Testis (tissue), 5 donors: ENCODE measurements at places on chromosomes 3 and 15. TPM values are rescaled to one million over a fixed set of nuclear protein-coding genes. Genes with fewer than 3 reads are reported as not detected.
A peak's percentile ranks its signal among the peaks of the same experiment; 100 is the strongest.

GRCh38 chr3:37772773-37773354 is 88.8 kb upstream of the CTDSPL start:
- no peaks in the 10 kb centered on the region for H3K36me3 ChIP-seq
- no peak overlapping the region for H3K4me3 ChIP-seq
- H3K27me3 ChIP-seq: no peaks in the 10 kb centered on the region
- peaks cover 42% of the 10 kb centered on the region for H3K4me1 ChIP-seq
- DNase-seq: no peak
- H3K27ac ChIP-seq: peak overlapping the region; percentile 88

Gene CCDC51
- polyA plus RNA-seq: 16.0 TPM

DNA sequence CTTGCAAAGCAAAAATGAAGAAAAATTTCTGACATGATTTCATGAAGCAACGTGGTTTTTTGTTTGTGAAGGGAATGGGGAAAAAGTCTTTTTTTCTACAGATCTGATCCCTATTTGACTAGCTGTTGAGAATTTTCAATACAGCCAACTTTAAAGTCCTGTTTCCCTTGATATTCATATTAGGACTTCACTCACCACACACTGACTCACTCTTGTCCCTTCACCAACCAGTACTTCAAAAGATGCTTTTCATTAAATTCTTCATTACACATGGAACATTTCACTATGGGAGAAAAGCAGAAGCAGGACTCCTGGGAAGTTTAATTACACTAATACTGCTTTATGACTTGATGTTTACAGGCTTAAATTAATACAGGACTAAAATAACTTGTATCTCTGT is 16.6 kb downstream of the TRANK1 start:
- no peaks in the 10 kb centered on the region for H3K27me3 ChIP-seq
- peaks cover 8% of the 10 kb centered on the region for H3K4me1 ChIP-seq
- H3K4me3 ChIP-seq: no peak overlapping the region
- no peak for DNase-seq
- no peak overlapping the region for H3K27ac ChIP-seq
- H3K36me3 ChIP-seq: no peaks in the 10 kb centered on the region

DNA sequence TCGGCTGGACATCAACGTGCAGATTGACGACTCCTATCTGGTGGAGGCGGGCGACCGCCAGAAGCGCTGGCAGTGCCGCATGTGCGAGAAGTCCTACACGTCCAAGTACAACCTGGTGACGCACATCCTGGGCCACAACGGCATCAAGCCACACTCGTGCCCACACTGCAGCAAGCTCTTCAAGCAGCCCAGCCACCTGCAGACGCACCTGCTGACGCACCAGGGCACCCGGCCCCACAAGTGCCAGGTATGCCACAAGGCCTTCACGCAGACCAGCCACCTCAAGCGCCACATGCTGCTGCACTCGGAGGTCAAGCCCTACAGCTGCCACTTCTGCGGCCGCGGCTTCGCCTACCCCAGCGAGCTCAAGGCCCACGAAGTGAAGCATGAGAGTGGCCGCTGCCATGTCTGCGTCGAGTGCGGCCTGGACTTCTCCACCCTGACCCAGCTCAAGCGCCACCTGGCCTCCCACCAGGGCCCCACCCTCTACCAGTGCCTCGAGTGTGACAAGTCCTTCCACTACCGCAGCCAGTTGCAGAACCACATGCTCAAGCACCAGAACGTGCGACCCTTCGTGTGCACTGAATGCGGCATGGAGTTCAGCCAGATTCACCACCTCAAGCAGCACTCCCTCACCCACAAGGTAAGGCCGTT is 34.2 kb downstream of the IDH2 start:
- peaks cover 8% of the 10 kb centered on the region for H3K4me1 ChIP-seq
- no peak overlapping the region for H3K27ac ChIP-seq
- H3K4me3 ChIP-seq: no peak overlapping the region
- no peaks in the 10 kb centered on the region for H3K27me3 ChIP-seq
- no peaks in the 10 kb centered on the region for H3K36me3 ChIP-seq

Gene NRROS
- 5.5 TPM for polyA plus RNA-seq

- peak; percentile 85 for DNase-seq
- H3K27ac ChIP-seq: peak within 1 kb of the TSS; percentile 16
- H3K4me3 ChIP-seq: peak within 1 kb of the TSS; percentile 70
- H3K4me1 ChIP-seq: peaks cover 17% of the 10 kb centered on the region
Measured at GRCh38 chr15:41493205-41493901, at the start of gene ITPKA. TSS of gene ITPKA (plus strand) at chr15:41493874. CDS start at chr15:41493928, 54 bp downstream.

DNA sequence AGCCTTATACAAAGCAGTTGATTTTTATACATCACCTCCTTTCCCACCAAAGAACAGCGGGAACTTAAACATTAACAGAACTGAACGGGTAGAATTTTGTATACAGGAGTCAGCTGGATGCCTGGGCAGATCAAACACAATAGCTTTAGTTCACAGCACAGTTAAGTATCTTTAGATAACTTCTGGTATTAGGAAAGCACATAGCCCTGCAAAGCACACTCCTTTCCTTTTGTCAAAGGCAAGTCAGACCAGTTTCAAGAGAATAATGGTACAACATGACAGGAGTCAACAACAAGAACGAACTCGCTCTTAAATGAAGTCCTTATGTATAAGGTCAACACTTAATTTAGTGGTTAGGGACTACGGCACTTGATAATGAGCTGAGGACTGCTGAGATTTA is 26.3 kb downstream of the ABCC5 start:
- no peaks in the 10 kb centered on the region for H3K27me3 ChIP-seq
- H3K36me3 ChIP-seq: no peaks in the 10 kb centered on the region

- H3K27ac ChIP-seq: peak overlapping the region; percentile 96
- peak overlapping the region; percentile 93 for H3K4me3 ChIP-seq
- no peak for DNase-seq
Measured at GRCh38 chr15:72229076-72229946, 1.7 kb downstream of the PKM start.

GRCh38 chr3:102394517-102394916 is 40.3 kb upstream of the ZPLD1 start:
- no peaks in the 10 kb centered on the region for H3K36me3 ChIP-seq
- H3K27me3 ChIP-seq: no peaks in the 10 kb centered on the region
- H3K27ac ChIP-seq: no peak overlapping the region

Gene RETNLB
- not detected for polyA plus RNA-seq

DNA sequence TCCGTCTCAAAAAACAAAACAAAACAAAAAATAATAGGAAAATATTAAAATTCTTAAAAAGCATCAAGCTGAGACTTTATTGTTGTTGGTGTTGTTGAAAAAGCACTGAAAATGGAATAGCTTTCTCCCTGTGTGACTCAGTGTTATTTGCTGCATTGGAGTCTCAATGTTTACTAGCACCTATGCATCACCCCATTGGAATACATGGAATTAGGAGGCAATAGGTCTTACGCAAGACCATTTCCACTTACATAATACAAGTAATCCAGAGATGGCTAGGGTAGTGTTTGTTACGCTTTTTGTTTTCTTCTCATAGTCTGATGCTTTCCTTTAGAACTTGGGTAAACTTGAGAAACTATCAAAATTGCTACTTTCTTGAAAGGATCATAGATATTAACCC is 15.2 kb downstream of the GXYLT2 start:
- H3K36me3 ChIP-seq: no peaks in the 10 kb centered on the region
- no peaks in the 10 kb centered on the region for H3K27me3 ChIP-seq
- DNase-seq: no peak
- no peaks in the 10 kb centered on the region for H3K4me1 ChIP-seq

- no peak overlapping the region for H3K27ac ChIP-seq
- DNase-seq: peak; percentile 58
- H3K4me3 ChIP-seq: no peak overlapping the region
- no peaks in the 10 kb centered on the region for H3K4me1 ChIP-seq
- H3K36me3 ChIP-seq: no peaks in the 10 kb centered on the region
Measured at GRCh38 chr3:16290007-16290826, 25.2 kb downstream of the OXNAD1 start.

Gene SCN11A
- polyA plus RNA-seq: 1.8 TPM

Gene AMT
- 9.1 TPM for polyA plus RNA-seq

GRCh38 chr15:41438206-41438605 is 21.3 kb downstream of the RTF1 start:
- H3K27me3 ChIP-seq: no peaks in the 10 kb centered on the region
- no peaks in the 10 kb centered on the region for H3K36me3 ChIP-seq
- no peak for DNase-seq
- H3K4me1 ChIP-seq: peaks cover 12% of the 10 kb centered on the region

DNA sequence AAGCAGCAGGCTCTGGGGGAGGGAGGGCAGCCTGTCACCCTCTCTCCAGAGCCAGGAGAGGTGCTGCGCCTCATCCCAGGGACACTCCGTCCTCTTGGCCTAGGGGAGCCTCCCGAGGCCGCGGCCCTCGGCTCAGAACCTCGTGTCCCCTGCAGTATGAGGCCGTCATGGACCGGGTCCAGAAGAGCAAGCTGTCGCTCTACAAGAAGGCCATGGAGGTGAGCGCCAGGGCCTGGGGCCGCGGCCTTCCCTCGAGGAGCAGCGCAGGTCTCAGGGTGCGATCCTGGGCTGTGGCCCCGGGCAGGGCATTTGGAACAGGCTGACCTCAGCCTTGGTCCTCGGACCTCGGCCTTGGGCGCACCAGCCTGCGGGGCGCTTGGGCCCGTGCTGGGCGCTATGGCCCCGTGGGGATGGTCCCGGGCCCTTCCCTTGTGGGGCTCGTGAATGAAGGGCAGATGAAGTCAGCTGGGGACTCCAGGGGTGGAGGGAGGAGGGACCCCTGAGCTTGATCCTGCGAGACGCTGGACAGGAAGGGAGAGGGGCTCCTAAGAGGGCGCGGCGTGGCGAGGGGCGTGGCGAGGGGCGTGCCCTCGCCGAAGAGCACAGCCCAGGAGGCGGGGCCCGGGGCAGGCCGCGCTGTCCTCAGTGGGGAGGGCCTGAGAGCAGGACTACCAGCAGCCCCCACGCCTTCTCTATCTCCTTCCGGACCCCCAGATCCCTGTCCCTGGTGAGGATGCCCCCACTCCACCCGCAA is 32.9 kb downstream of the PSTPIP1 start:
- H3K4me3 ChIP-seq: no peak overlapping the region
- no peaks in the 10 kb centered on the region for H3K27me3 ChIP-seq
- no peak overlapping the region for H3K27ac ChIP-seq
- no peak for DNase-seq
- H3K36me3 ChIP-seq: no peaks in the 10 kb centered on the region
- peaks cover 12% of the 10 kb centered on the region for H3K4me1 ChIP-seq

GRCh38 chr3:168289471-168290008 is 193.8 kb upstream of the GOLIM4 start:
- H3K4me1 ChIP-seq: no peaks in the 10 kb centered on the region
- no peaks in the 10 kb centered on the region for H3K27me3 ChIP-seq
- H3K4me3 ChIP-seq: no peak overlapping the region
- no peak for DNase-seq
- no peak overlapping the region for H3K27ac ChIP-seq
- no peaks in the 10 kb centered on the region for H3K36me3 ChIP-seq

DNA sequence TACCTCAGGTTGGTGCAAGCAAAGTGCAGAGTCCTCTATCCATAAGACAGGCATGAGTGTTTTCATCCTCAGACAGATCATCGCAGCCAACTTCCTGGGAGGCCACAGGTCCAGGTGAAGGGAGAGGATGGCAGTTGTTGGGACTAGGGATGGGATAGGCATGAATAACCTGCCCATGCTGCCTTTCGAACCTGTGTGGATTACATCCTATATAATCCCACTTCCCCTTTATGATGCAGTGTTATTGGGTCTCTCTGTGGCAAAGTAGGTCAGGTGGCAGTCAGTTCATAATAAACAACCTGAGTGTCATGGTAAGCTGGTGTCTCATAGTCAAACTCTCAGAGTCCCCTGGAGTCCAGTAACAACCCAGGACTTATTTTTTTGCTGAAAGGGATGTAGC is 40.4 kb downstream of the CCR3 start:
- H3K4me1 ChIP-seq: no peaks in the 10 kb centered on the region
- no peak overlapping the region for H3K27ac ChIP-seq
- DNase-seq: no peak
- H3K36me3 ChIP-seq: no peaks in the 10 kb centered on the region
- no peaks in the 10 kb centered on the region for H3K27me3 ChIP-seq
- no peak overlapping the region for H3K4me3 ChIP-seq

Gene IQCH
- polyA plus RNA-seq: 31.9 TPM
